ENCODE measurements at places on chromosomes 3 and 15. TPM values are rescaled to one million over a fixed set of nuclear protein-coding genes. Genes with fewer than 3 reads are reported as not detected.

GOLGA6L10 gene
- total RNA-seq, result 0.13 TPM

ACTL6A gene
- 43.5 TPM for total RNA-seq

PAQR5 gene
- total RNA-seq, result 2.1 TPM

HIGD2B gene
- total RNA-seq, result not detected

ZNF860 gene
- 0.40 TPM for total RNA-seq

MRAS gene
- 42.7 TPM for total RNA-seq

CYP8B1 gene
- not detected for total RNA-seq

COLQ gene
- total RNA-seq, result 0.66 TPM

FGF7 gene
- total RNA-seq, result 17.7 TPM

TIMMDC1 gene
- 49.1 TPM for total RNA-seq

GPR87 gene
- total RNA-seq, result not detected

SEMA5B gene
- 3.6 TPM for total RNA-seq

HTR3C gene
- not detected for total RNA-seq

HESX1 gene
- total RNA-seq, result 0.56 TPM

NAALADL2 gene
- 15.9 TPM for total RNA-seq

ABHD6 gene
- 8.5 TPM for total RNA-seq

CAND2 gene
- total RNA-seq, result 4.1 TPM

ACAD11 gene
- total RNA-seq, result 69.9 TPM

GP5 gene
- total RNA-seq, result 0.26 TPM

SERPINI2 gene
- total RNA-seq, result not detected

CCRL2 gene
- total RNA-seq, result 1.7 TPM

SLC12A1 gene
- not detected for total RNA-seq

YEATS2 gene
- total RNA-seq, result 23.9 TPM

C2CD4A gene
- total RNA-seq, result 0.06 TPM

EPHA3 gene
- 3.0 TPM for total RNA-seq

EXD1 gene
- total RNA-seq, result not detected

STAC gene
- 20.1 TPM for total RNA-seq

TIGIT gene
- 0.13 TPM for total RNA-seq

KCNH8 gene
- not detected for total RNA-seq

GPR171 gene
- total RNA-seq, result not detected

FAM43A gene
- 8.6 TPM for total RNA-seq

CIAO2A gene
- 55.9 TPM for total RNA-seq

PTX3 gene
- 194 TPM for total RNA-seq

CCR8 gene
- not detected for total RNA-seq

GPR149 gene
- total RNA-seq, result not detected

Measured in aortic smooth muscle cell (primary cell).